ELR (cell line): ENCODE measurements at places on chromosomes 4 and X.
A peak's percentile ranks its signal among the peaks of the same experiment; 100 is the strongest.

GRCh38 chr4:16993956-16994840 lies 95.8 kb upstream of the LDB2 start:
- no peak for DNase-seq

DNA sequence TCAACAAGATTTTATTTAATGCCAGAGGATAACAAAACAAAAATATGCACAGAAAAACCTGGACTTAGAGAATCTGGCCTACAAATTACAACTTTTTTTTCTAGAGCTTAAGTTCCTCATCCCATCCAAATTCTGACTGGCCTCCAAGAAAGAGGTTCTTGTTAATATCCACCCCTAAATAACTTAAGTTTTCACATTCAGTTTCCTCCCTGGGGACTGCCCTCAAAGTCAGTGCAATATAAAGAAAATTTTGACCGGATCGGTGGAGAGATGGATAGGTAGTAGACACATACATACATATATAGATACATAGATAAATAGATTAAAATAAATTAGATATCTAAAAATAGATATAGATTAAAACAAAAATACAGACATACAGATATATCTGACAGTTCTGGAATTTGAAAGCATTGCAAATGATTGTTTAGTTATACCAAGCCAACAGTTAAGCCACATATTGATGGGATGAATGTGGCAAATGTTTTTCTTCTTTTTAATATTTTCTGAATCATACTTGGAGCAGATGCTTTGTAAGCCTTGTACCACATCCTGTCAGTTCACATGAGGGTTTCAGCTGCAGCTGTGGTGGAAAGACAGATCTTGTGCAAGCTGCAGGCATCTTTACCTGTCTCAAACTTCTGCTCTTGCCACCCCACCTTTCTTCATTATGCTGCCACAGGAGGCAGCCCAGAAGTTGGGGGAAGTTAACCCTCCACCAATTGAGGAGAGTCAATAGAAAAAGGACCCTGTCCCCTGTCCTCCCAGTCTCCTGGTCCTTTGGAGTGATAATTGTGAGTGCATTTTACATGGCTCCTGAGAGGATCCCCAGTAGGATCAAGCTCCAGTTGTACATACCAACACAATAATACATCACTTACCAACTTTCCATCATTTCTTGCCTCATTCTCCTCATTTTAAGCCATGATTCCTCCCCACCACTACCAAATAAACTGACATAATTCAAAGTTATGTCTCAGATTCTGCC lies 58.5 kb upstream of the PRDM8 start:
- DNase-seq: peak; percentile 84

DNA sequence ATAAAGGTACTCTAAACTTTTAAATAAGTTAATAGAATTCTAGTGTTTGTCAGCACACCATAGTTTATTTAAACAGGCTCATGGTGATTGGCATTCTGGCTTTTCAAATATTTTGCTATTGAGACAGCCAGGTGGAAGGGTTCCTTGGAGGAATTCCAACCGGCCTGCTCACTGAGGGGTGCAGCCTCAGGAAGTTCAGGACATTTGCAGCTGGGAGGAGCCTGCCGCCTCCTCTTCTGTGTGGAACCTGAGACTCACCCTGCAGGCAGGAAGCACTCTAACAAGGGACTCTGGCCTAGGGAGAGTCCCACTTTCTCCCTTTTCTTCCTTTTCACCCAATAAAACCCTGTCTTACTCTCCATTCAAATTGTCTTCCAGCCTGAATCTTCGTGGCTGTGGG lies 1328.0 kb downstream of the FSTL5 start:
- DNase-seq: no peak

- peak; percentile 7 for DNase-seq
Measured at GRCh38 chrX:3345281-3346191, 916 bp downstream of the MXRA5 start.

DNA sequence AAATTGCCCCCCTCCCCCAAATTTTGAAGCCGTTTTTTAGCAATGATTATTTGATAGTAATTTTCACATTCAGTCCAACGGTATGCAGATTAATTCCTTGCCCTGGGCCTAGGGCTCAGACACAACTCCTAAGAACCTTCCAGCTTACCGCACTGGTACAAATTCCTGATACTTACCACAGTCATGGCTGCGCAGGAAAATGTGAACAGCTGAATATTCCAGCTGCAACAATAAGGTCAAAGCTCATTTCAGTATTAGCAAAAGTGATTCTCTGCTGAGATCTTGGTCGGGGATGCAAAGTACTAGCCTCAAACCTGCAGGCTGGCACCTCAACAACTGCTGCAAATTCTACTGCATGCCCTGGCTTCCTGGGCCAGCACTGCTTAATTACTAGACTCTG lies 3.0 kb downstream of the ATP11C start:
- no peak for DNase-seq

DNA sequence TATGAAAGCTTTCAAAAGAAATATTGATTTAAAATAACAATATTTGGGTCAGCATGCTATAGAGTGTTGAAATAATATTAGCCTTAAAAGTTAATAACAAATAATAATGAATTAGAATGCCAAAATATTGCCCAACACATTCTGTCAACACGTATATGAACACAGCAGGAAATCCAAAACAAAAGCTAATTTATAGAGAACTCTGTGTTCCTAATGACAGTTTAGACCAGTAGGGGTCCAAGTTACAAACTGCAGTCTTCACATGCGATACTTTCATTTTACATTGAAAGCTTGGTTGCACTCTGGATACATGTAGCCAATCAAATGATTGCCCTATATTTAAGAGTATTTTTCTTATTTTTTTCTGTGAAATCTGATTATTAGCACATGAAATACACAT lies 274.4 kb downstream of the DCTD start:
- peak; percentile 35 for DNase-seq

- DNase-seq: no peak
Measured at GRCh38 chrX:13452283-13452682, 117.1 kb upstream of the EGFL6 start.

DNA sequence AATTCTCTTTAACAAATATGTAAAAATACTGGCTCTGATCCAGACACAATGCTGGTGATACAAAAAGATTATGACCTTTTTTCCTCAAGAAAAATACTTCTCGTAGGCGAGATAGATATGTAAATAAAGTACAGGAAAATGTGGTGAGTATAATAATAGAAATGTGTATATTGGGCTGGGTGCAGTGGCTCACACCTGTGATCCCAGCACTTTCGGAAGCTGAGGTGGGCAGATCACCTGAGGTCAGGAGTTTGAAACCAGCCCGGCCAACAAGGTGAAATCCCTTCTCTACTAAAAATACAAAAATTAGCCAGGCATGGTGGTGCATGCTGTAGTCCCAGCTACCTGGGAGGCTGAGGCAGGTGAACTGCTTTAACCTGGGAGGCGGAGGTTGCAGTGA lies 55.0 kb downstream of the MRPL1 start:
- no peak for DNase-seq

GRCh38 chr4:175422331-175422730 lies 389.7 kb downstream of the GPM6A start:
- DNase-seq: peak; percentile 51

- DNase-seq: no peak
Measured at GRCh38 chr4:146260521-146260920, 46.2 kb downstream of the REELD1 start.

DNA sequence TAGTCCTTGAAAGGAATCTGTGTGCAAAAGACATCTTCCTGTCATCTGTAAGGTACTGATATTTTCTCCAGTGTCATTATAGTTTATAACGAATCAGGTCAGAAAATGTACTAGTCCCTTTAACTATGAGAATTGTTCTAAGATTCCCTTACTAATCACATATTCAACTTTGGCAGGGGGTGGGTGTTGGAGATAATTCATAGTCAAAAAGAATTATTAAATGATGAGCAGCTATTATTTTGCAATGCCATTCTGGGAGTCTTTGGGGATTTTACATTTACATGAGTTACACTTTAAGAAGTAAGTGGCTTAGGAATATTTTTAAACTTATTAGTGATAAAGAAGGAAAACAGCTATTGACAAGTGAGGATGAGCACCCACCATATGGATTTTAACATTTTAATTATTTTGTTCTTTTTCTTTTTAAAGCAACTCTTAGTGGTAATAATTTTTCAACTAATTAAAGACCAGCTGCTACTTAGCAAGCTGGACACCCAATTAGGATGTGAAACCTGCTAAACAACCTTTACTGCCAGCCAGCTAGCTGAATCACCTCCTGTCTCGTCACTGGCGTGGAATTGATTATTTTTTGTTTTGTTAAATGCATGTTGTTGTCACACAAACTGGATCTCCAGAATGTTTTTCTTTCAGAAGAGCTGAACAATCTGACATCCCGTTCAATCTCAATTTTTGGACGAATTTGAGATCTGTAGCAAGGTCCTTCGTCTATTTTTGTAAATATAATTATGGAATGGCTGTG lies 219.2 kb downstream of the ARAP2 start:
- DNase-seq: peak; percentile 31

DNA sequence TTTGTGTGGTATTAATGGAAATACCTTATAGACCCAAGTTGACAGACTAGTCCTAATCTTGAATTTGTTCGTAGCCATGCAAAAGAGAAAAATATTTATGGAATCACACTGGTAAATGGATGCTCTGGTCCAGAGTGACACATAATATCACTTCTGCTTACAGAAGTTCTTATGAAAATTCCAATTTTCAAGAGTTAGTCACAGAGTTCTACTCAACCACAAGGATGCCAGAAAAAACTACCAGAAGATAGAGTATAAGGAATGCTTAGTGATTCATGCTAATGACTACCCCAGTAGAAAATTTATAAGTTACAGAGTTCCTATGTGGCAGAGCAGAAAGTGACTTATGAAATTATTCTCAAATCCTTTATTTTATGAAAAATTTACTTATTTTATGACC lies 1384.8 kb downstream of the FAM133A start:
- peak; percentile 88 for DNase-seq

DNA sequence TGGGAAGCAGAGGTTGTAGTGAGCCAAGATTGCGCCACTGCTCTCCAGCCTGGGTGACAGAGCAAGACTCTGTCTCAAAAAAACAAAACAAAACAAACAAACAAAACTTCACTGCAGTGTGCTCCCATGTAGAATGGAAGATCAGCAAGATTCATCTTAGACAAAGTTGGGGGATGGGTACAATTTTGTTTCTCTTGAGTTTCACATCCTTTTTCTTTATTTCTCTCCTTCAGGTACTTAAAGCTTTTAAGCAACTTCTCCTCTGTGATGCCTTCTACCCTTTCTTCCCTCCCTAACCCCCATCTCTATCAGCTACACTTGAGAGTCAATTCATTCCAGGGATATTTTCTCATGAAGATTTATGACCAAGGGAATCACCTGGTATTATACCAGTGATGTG lies 15.5 kb upstream of the RBBP7 start:
- no peak for DNase-seq
